ENCODE measurements at places on chromosomes 16 and 17.

DNA sequence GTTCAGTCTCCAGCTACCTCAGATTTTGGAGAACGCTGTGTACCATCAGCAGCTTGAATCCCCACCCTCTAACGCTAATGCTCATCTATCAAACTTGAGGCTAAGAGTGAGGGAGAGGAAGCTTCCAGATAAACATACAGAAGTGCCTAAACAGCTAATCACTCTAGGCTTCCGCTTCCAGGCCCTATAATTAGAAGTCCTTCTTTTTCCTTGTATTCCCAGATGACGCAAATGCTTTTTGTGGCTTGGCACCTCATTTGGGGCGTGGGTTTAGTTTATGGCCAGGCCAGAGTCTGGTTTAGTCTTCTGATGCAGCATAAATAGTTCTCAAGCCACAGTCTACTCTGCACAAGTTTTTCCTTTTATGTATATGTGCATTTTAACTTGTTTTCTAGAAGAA lies 263.4 kb downstream of the BCAS3 start:
- DNase-seq: peak; percentile 9

- DNase-seq: no peak
Measured at GRCh38 chr17:76833034-76833644, 35.1 kb upstream of the MGAT5B start.

DNA sequence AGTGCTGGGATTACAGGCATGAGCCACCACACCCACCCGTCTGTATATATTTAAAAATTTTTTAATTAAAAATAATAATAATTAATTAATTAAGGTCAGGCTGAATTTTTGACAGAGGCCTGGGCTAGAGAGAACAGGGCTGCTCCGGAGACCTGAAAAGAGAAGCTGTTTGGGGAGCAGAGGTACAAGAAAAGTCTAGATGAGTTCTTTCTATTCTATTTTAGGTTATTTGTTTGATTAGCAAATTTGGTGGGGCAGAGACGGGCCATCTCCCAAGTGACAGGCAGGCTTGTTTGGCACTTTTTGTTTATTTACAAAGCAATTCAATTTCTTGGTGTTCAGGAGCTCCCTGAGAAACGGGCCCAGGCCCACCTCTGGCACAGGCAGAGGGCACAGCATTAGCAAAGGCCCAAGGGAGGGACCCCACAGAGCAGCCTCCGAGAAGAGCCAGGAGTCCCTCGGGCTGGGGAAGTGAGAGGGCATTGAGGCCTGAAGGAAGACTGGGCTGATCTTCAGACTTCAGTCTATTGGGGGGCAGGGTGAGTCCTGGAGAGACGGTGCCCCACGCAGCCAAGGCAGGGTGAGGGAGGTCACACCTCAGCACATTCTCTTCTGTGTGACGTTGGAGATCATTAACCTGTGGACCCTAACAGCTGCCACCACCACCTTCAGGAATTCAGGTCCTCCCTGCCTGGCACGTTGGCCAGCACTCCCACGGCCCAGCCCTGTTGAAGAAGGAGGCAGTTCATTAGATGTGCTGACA lies 10.8 kb upstream of the RIPOR1 start:
- DNase-seq: no peak

DNA sequence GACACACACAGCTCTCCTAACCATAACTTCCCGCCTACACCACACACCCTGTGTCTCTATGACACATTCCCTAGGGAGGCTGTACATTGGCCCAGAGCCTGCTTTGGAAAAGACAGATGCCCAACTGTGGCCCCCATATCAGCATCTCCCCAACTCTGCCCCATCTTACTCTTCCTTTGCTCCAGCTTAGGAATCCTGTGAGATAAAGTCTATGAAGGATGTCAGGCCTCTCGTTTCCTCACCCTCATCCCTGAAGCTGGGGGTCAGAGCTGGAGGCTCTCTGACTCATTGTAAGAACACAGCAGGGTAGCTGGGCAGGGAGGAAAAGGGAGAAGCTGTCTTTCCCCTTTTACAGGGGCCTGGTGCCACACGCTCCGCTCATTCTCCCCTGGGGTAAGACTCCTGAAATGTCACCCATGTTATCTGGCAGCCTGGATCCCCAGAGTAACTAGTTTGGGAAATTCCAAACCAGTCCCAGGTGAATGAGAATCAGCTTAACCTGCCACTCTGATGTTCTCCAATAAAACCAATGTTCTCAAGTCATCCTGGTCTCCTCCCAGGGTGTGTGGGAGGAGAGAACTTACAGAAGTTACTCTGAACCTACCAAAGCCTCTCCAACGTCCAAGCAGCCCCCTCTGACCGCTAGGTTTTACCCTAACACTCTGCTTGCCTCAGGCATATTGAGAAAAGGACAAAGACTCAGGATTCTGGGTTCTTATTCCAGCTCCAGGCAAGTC lies 2.8 kb downstream of the RAPGEFL1 start:
- DNase-seq: no peak

DNA sequence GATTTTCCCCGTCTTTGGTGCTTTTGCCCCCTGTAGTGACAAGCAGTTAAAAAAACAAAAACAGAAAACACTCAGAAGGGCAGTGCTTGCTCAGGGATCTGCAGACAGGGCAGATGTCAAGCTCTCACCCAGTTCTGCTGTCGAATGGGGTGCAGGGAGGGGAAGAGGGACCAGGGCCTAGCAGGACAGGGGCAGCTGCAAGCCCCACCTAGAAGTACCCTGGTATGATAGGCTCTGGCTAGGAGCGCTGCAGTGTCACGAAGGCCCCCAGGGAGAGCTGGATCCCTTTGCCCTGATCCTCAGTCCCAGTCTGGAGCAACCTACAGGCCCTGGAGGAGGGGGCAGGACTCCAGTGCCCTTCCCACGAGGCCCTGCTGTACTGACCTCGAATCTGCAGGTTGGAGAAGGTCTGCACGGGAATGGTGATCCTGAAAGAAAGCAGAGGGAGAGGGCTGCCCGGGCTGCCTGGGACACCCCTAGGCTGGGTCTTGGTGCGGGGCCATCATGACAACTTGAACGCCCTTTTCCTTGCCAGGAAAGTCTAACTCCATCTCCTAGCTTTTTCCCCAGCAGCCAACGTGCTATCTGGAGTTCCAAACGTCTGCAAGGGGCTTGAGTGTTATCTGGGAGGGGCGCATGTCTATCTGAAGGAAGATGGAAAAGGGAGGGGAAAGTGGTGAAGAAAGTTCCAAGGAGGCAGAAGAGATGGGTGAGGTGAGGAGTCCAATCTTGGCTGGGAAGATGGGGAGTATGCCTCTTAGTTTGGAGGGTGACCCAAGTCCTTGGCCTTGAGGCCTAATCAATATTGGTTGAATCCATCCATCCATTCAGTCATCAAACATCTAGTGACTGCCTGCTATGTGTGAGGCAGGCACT lies 4.8 kb downstream of the GFAP start:
- no peak for DNase-seq

DNA sequence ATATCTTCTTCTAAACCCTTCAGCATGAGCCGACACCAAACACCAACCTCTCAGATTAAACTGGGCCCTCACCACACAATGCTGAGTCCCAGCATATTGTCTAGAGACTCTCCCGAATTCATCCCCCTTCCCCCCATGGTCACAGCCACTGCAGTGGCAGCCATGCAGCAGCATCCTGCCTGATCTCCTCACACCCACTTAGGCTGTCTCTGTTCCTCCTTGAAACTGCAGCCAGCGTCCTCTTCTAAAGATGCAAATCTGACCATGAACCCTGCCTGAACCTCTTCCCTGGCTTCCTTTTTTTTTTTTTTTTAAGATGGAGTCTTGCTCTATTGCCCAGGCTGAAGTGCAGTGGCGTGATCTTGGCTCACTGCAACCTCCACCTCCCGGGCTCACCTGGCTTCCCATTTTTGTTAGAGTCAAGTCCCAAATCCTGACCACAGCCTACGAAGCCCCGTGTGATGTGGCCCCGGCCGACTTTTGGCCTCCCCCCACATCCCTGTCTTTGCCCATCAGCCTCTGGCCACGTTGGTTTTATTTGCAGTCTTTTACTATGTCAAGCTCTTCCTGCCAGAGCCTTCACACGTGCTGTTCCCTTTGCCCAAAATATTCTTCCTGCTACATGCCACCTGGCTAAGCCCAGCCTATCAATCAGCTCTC lies 2.8 kb downstream of the FA2H start:
- no peak for DNase-seq

DNA sequence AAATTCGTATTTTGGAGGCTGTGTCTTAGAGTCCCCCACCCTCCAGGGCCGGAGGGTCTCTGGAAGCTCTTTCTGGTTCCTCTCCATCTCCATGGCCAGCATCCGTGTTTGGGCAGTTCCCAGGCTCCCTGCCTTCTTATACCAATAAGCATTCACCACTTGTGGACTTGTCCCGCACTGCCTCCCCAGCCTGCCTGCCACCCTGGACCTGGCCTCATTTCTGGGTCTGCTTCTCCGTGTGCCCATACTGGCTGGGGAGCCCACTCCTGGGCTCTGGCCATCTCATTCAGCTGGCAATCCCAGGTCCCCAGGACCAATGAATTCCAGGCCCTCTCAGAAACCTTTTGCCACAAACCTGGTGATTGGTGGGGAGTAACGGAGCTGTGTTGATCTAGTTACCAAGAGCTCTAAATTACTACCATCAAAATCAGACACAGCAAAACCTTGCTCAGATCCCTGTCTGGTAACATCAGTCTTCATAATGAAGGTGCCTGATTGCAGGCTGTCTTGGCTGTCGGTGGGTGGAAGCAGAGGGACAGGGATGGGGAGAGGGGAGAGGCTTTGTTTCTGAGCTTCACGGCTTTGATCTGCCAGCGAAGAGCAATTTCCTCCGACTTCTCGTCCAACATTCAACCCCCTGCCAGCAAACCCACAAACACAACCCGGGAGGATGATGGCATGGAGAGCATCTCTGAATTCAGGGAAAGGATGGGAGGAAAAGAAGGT lies 27.7 kb upstream of the CRHR1 start:
- DNase-seq: no peak

- no peak for DNase-seq
Measured at GRCh38 chr16:67207249-67208091, 8.5 kb downstream of the ELMO3 start.

DNA sequence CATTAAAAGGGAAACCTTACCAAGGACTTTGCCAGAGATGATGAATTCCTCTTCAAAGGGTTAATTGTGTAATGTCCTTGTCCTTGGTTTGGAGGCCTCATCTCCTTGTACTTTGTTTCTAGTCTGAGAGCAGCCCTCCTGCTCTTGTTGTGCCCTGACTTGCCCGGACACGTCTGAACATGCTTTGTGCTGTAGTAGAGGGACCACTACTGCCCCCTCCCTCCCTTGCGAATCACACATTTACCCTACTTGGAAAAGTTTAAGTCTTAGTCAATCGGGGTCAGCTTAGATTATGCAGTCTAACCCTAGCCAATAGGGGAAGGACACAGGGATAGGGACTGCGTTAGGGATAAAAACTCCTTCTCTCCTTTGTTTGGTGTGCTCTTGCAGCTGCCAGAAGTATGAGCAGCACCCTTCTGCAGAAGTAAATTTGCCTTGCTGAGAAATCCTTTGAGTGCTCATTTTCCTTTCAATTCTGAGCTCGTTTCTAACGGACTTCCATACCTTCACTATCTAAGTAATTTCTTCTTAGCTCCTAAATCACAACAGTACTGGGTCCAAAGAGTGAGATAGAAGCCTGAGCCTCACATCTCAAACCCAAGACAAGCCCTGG lies 26.4 kb upstream of the CLEC3A start:
- no peak for DNase-seq

DNA sequence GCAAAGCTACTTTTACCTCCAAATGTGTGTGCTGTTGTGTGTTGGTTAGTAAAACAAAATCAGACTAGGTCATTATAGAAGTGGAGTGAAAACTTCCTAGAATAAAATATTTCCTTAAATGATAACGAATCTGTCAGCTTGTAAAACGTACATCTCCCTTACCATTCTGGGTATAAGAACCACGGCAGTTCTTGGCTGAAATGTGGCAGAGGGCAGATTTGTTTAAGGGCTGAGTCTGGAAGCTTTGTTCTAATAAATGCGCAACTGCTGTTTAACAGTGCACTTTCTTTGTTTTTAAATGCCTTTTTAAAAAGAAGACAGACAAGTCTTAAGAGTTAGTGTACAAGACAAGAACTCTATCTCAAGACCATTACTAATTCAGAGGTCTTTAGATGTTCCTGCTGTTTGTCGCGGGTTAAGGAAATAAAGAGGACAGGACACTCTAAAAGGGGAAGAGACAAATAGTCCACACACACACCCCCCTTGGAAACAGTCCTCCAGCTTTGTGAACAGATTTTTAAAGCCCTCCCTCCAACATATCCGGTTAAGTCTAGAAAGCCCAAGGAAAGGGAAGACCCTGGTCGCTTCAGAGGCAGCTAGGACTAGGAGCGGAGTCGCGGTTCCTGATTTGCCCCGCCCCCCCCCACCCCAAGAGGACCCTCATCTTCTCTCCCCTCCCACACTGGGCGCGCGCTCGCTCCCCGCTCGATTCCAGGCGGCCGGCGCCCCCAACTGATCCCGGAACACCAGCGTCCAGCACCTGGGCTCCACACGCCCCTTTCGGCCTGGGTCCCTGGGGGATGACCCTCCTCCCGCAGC lies 658 bp downstream of the SYNRG start:
- DNase-seq: no peak

DNA sequence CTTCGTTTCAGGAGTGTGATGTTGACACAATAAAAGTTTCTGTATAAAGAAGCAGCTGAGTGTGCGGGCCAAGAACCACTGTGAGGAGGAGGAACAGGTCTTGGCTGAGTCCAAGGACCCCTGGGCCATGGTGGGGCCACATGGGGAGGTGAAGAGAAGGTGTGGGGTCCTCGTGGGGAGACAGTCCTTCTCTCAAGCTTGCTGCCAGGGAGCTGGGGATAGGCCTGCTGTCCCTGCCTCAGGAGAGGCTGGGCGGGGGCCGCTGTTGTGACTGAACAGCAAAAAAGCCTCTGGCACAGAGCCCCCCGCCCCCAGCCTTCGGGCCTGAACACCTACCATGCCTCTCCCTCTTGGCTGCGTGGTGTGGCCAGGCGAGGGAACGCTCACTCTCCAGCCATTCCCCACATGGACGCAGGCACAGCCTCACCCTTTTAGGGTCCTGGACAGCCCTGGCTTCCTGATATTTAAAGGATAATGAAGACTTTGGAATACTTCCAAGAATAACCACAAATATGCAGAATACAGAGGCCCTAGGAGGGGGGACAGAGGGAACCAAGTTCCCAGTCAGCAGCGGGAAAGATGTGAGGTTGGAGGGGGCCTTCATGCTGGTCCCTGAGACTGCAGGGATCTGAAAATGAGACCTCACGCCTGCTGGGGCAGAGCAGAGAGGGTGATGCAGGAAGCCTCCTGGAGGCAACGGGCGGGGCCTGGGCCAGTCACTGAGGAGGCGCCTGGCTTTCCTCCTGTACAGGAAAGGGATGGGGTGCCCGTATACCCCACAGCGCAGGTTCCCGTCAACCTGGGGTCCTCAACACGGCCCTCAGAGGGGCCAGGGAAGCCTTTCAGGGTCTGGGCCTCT lies 100.0 kb upstream of the CREBBP start:
- peak; percentile 40 for DNase-seq

DNA sequence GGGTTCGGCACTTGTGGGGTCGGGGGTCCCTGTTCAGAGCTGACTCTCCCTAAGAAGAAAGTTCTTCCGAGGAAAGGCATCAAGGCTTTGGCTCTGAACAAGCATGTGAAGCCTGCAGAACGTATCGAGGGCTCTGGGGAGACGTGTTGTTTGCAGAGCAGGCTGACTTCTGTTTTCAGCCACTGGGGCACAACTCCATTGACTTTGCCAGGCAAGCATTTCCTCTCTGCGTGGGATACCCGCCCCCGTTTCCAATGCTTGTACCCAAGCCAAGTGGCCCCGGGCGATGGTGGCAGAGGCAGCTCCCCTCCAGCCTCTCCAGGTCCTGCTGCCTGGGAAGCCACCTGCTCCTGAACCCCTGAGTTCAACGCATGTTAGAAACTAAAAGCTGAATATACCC lies 255.7 kb downstream of the RBFOX3 start:
- DNase-seq: no peak

All from fibroblast of the conjunctiva (primary cell).